GM12891 (cell line): ENCODE measurements at places on chromosomes 5 and 9.
A peak's percentile ranks its signal among the peaks of the same experiment; 100 is the strongest.

DNA sequence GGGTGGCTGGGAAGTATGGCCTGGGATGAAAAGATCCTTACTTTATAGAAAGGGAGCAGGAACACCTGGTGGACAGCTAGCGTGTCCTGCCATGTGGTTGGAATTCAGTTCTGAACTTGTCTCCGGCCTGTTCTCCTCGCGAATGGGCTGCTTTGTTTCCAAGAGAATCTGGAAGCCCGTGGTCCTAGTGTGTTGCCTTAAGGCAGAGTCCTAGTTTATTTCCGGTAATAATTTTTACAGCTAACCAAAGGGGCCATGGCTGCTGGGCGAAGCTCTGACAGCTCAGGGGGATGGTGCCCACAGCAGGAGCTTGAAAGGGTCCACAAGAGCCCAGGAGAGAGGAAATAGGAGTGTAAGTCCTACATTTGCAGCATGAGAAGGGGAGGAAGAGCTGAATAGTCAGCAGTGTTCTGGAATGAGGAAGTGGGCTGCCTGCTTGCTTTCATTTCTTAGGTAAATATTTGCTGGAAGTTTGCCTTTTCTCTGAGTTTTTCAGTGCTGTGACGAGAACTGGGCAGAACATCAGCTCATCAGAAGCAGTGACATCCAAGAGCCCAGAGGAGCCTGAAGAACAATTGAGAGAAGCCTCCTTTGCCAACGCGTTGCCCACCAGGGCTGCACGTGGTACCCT is 13.1 kb upstream of the IGFBPL1 start:
- DNase-seq = no peak

DNA sequence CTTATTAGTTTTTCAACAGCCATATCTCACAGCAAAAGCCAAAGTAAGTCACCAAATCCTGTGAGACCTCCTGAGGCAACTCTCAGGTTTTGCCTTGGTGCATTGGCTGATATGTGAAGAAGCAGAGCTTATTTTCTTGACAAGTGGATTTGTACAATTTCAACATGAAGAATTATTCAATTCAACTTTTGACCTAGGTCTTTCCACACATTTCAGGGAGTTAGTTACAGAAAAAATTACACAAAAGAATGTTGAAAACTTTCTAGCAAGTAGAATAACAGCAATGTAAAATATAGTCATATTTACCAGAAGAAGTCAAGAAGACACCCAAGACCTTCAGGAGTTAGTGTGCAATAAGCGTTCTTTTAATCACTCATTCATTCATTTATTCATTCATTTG is 62.4 kb upstream of the ADRB2 start:
- DNase-seq = no peak

- no peak for DNase-seq
Measured at GRCh38 chr5:150377964-150378694, 20.6 kb downstream of the TCOF1 start.

DNA sequence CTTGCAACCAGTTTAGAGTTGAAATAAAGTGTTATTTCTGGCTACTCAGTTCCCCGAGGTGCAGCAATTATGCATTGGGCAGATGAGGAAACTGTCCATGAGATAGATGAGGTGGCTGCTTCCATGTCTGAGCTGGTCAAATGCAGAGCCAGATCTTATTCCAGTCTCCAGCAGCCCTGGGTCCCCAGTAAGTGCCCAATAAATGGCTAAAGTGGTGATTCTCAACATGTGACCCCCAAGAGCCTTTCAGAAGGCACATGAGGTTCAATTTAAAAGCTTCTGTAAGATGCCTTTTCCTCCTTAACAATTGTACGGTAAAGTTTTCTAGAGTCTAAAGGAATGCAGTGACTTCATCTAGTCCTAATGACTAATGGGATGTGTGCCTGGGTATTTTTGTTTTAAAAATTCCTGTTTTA is 17.5 kb downstream of the ATOX1 start:
- no peak for DNase-seq

GRCh38 chr5:4548341-4548740 is 591.8 kb upstream of the ADAMTS16 start:
- DNase-seq = no peak

- DNase-seq = no peak
Measured at GRCh38 chr5:119031905-119032304, 39.0 kb upstream of the DMXL1 start.

- no peak for DNase-seq
Measured at GRCh38 chr5:73174100-73174815, 1.3 kb downstream of the TMEM174 start.

DNA sequence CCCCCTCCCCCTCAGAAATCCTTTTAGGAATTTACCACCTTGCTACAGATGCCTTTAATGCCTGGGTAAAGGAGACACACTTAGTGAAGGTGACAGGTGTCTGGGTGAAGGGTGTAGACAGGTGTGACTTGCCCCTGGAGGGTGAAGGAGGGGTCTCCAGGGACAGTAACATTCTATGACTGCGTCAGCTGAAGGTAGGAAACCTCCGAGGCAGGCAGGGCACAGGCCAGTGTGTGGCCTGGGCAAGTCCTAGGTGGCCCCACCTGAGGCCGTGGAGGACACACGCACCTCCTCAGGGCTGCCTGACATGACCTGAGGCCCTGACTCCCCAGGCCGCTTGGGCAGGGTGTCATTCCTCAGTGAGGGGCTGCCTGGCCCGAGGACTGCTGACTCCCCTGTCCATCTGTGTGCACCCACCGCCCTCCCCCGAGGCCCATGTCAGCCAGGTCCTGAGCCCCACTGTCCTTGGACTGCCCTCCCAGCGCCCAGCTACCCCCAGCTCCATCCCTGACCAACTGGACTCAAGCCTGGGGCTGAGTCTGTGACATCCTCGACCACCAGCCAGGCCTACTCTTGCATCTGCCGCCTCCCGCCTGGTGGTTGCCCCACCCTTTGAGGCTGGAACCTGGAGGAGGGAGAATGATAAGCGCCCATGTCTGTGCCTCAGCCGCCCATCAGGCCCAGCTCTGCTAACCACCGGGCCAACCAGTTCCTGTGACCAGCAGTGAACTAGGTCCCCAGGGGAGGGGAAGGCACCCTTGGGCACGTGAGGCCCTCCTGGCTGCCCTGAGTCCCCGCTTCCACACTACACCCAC is 18.4 kb downstream of the CARD19 start:
- no peak for DNase-seq

GRCh38 chr5:126332326-126332725 is 90.9 kb upstream of the GRAMD2B start:
- no peak for DNase-seq

DNA sequence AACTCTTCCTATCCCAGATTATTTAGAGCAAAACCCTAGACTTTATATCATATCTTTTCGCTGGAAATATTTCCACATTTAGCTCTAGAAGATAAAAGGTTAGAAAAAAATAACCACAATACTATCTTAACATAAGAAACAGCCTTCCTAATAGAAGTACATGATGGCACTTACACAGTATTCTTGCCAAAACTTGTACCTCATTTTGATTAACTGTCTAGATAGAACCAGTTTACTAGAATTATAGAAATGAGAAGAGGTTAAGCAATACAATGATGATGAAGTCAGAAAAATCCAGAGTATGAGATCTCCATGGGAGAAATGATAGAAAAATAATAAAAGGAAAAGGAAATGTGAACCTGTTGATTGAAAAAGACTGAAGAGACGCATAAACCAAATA is 63.1 kb downstream of the SLC12A2 start:
- no peak for DNase-seq

- peak; percentile 90 for DNase-seq
Measured at GRCh38 chr5:178279723-178280438, 47.3 kb upstream of the PHYKPL start.

- DNase-seq = peak; percentile 1
Measured at GRCh38 chr5:204966-205670, 12.8 kb downstream of the CCDC127 start.

DNA sequence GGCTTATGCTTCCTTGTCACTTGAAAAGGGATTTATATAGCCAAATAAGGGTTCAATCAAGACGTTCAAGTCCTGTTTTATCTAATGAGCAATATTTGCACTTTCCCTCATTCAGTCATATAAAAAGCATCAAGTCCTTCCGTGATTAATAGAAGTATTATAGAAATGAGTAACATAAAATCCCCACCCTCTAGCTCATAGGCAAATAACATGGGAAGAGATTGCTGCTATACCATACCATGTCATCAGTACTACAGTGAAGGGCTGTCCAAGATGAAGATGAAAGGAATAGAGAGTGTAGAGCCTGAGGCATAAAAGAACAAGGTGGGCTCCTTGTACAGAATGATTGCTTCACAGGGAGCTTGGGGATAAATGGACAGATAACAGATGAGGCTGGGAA is 20.4 kb upstream of the PAPPA start:
- DNase-seq = no peak

DNA sequence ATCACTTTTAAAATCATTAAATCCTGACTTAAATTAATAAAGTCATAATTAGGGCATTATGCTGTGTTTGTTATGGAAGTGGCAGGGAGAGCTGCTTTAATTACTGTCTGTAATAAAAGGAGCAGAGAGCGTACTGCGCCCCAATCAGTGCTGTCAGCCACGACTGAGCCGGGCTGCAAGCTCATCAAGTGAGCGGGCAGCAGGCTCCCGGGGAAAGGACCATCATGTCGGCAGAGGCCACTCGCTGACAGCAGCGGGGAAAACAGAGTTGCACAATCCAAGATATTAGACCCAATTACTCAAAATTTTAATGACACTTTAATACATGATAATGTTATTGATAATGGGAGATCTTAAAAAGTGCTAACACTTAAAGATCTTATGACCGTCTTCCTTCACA is 181.6 kb downstream of the AP3B1 start:
- no peak for DNase-seq
